Kidney glomerular epithelial cell (primary cell): ENCODE measurements at places on chromosomes 3 and 15.

- DNase-seq = no peak
Observed at GRCh38 chr3:31274326-31275024, 258.2 kb upstream of the STT3B start.

DNA sequence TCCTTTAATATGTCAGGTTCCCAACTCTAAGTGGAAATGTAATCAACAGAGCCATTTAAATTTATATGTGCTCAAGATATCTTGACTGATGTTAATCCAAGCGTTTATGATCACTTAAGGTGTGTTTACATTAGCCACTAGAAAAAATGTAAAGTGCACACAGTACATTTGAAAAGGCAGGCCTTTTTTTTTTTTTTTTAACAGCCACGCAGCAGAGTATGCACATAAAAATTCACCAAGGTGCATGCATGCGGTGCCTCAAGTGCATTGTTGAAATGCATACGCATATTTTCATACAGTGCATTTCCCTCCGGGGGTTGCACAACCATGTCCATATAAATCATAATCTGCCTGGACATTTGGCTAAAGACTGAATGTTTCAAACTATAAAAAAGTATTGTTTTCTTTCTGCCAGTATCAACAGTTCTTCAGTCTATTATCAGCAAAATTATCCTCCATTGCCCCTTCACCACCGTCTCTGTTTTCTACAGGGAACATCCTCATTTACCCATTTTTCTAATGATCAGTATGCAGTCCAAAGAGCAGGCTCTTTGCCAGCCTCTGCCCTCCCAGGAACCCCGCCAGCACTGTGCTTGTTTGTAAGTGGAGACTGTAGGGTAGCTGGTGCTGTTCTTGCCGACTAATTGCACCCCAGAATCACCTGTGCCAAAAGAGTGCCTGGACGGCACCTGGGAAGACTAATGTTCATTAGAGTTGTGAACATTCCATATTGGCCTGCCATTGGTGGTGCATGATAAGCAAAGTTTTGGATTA is 611.2 kb upstream of the CFAP20DC start:
- DNase-seq = no peak

DNA sequence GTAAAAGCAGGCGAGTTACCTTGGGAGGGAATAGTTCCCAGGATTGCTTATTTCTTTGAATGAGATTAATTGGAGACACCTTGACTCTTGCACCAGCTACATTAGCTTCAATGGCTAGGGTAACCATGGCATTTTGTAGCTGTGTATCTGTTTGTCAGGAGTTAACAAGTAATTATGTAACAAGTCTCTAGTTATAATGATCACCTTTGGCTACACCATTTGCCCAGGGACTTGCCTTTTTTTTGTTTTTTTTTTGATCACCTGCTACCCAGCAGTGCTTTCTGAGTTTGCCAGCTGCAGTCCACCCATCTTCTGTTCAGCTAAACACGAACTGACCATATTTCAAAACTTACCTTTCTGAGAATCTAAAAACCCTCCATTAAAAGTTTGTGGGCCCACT is 2.2 kb downstream of the MED12L start:
- DNase-seq = no peak

GRCh38 chr3:196067439-196067838 is 14.5 kb downstream of the TFRC start:
- DNase-seq = no peak

- no peak for DNase-seq
Observed at GRCh38 chr3:5007873-5008272, 28.6 kb downstream of the BHLHE40 start.

DNA sequence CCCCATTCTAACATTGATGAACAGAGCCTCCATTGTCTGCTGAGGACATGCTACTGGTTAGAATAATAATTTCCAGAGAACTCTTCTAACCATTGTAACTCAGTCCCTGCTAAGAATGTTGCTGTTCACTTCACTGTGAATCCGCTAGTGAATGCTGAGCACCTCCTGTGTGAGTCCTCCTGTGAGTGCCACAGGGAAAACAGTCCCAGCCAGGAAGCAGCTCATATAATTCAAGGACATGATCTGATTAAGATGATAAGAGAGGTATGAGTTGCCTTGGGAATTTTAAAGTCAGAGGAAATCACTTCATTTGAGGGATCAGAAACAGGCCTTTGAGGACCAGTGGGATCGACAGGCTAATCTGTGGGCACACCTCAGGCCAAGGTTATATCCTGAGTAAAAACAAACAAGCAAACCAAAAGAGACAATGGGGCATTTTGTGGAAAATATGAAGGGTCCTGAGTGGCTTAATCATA is 33.9 kb upstream of the GPR160 start:
- DNase-seq = no peak

GRCh38 chr3:187737368-187738070 is 7.7 kb downstream of the BCL6 start:
- peak; percentile 50 for DNase-seq

- no peak for DNase-seq
Observed at GRCh38 chr15:57548351-57548750, 43.4 kb upstream of the MYZAP start.

DNA sequence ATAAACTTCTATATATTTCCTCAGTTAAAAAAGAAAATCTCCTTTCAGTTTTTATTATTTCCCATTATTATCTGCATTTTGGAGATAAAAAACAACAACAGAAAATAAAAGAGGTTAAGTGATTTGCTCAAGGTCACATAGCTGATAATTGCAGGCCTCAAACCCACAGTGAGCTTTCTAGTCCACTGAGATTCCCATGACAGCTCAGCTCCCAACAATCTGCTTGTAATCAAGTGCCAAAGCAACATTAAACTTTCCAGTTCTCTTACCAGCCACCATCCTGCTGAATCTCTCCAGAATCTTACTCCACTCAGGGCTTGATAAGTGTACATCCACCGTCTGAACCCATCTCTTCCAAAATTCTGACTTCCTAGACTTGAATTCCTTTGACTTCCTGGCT is 318.2 kb upstream of the SEMA6D start:
- DNase-seq = no peak

DNA sequence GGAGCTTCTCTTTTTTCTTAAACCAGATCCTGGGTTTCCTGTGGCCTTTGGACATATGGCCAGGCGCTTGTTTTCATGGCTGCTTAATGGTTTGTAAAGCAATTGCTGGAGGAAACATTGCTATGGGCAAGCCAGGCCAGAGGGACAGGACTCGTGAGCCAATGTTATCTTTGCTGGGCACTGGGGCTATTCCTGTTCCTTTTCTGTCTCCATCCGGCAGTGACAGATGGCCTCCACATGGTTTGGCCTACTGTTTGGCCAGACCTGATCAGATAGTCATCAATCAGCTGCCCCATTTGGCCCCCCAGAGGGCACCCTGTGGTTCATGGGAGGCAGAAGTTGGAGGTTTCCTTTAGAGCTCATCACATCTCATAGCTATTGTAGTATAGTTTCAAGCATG is 326.1 kb upstream of the ROPN1 start:
- no peak for DNase-seq

- no peak for DNase-seq
Observed at GRCh38 chr3:44984335-44984734, 8.3 kb downstream of the EXOSC7 start.

DNA sequence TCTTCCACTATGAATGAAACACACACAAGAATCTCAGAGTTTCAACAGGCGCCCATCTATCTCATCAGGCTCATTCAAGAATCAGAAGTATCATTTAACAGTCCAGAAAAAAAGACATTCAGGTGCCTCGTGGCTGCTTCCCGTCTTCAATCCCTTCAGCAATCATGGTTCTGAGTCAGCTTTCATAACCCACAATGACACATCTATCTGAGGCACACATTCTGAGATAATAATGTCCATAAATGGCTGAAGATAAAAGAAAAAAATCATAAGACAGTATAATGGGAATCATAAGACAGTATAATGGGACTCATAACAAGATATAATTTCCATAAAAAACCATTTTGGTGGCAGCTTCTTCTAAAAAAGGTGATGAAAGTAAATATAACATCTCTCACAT is 52.4 kb downstream of the TNIK start:
- DNase-seq = peak; percentile 71

DNA sequence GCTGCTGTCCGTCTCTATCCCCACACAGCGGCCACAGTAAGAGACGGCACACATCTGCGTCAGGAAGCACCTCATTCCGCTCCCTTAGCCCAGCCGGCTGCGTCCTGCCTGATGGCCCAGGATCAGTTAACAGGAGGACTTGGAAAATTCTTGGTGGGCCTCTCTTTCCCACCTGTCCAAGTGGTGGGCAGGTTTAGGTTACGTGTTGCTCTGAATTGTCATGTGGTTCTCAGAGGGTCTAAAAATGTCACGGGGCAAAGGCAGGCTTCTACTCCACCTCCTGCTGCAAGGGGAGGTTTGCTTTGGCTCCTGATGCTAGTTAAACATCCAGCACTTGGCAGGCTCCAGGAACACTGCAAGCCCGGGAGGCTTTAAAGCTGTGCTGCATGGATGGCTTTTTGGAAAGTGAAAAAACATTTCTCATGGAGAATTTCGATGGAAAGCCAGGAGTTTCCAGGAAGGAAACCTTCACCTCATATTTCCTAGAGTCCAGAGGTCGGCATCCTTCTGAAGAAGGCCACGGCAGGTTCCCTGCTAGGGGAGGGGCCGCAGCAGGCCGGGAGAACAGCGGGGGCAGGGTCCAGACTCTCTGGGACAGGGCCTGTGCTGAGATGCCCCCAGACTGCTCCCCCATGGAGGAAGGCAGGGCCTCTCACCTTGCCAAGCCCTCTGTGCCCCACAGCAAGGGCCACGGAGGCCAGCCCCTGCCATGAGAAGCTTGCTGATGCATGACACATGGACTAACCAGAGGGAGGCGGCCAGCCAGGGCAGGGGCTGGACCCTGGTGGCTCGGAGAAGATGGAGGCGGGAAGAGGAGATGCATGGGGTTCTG is 10.8 kb downstream of the CTSH start:
- DNase-seq = no peak

DNA sequence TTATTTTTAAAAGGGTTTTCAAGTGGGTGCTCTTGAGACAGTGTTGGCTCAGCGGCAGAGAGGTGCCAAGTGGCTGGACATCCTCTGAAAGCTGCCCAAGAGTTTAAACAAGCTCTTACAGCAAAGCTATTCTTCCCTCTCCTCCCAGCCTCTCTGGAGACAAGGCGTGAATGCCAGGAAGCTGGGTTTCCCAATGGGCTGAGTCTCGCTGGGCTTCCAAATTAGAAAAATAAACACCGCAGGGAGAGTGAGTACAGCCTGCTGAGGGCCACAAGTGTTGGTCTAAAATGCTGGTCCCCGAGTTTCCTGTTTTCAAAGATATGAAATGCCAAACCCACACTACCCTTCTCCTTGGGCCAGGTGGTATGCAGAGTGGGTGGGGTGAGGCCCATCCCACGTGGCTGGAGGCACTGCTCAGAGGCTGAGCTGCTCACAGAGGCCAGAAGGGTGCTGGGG is 36.4 kb downstream of the ZDHHC3 start:
- no peak for DNase-seq

DNA sequence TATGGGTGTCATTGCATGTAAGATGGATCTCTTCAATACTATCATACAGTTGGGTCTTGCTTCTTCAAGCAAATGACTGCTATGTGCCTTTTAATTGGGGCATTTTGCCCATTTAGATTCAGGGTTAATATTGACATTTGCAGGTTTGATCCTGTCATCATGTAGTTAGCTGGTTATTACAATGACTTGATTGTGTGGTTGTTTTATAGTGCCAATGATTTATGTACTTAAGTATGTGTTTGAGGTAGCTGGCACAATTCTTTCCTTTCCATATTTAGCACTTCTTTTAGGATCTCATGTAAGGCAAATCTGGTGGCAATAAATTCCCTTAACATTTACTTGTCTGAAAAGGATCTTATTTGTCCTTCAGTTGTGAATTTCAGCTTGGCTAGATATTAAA is 267.5 kb downstream of the VGLL3 start:
- DNase-seq = no peak

DNA sequence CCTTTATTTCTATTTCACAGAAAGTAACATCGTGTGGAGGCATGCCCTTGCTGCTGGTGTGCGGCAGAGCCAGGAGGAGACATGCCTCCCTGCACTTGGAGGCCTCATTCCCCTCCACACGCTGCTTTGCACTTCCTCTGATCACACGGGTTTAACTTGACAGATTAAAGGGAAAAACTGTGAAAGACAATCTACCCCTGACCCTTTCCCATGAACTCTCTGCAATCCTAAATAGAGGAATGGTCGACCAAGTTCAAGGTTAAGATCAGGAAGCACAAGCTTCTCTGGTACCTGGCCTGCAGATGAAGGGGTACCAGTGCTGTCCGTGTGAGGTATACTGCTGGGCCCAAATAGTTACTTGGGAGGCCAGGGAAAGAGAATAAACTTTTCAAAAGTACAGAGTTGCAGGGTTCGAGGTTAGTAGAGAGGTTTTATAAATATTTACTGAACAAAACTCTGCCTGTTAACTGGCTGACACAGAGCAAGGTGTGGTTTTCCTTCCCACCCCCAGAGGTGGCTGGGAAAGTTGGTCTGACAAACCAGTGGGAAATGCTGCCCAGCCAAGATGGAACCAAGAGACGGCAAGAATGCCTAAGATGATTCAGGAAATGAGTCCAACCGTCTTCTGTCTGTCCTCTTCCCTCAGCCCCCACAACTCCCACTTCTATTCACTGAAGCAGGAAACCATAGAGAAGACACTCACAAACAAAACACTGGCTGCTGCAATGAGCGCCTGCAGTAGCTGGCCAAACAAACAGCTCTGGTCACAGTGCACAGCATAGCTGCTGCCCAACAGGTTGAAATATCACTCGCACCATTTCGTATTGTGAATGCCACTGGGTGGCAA is 79.6 kb downstream of the IGF2BP2 start:
- peak; percentile 100 for DNase-seq
